ENCODE measurements at places on chromosomes 12 and 14.

GRCh38 chr12:105084251-105085250 lies at the start of gene ALDH1L2:
TSS of gene ALDH1L2 (minus strand) at chr12:105084458. CDS start at chr12:105084436, 22 bp downstream.
- DNase-seq = peak; percentile 72

GRCh38 chr12:27824126-27824842 lies 44.2 kb upstream of the MANSC4 start:
- peak; percentile 25 for DNase-seq

DNA sequence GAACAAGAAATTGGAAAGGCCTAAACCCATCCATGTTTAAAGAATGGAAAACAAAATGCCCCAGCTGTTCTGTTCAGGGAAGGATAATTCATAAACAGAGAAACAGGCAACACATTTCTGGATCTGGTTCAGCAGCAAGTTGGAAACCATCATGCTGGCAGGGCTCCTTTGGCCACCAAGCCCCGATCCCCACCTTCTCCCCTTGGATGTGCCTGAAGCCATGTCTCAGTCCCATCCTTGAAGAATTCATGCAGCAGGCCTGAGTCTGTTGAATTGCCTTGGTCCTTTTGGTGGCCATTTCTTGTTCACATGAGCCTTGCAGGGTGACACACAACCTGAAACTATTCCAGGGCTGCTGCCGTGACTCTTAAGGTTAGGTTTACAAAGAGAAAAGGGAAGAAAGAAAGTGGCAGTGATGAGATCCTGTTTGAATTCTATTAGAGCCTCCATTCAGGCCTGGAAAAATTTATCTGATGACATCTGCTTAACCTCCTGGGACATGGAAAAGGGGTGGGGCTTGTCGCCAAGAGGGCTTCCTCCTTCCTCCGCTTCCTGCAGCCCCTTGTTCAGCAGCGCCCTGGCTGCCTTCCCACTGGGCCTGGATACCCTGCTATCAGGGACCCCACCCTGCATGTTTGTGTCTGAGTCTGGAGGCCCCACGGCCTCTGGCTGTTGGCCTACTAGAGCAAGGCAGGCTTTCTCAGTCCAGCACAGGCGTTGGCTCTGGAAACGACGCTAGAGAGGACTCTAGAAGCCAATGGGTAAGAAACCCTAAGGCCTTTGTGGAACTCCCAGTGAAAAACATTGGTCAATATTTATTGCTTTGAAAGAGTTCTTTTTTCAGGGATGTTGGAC lies 341.9 kb downstream of the C12orf75 start:
- DNase-seq = no peak

DNA sequence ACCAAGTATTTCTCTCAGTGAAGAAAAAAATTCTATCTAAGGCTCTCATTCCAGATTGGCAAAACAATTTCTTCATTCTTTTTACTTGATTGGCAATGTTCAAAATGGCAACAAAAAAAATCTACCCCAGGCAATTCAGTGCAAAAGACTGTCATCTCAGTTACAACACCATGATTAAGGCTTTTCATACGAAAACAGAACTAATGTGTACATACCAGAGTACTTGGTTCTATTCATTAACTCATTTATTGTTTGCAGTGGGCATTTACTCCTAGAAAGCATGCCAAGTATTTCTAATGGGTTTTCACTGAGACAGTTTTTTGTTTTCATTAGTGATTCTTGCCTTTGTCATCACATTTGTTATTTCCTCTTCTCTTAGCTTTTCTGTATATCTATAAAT lies 33.0 kb downstream of the DBX2 start:
- DNase-seq = no peak

GRCh38 chr12:114580306-114580705 lies 103.7 kb downstream of the TBX3 start:
- no peak for DNase-seq

Measured in CD4-positive, alpha-beta T cell treated with Interleukin-1 beta for 1 hour (primary cell).